ENCODE measurements at places on chromosomes 6 and 20. TPM values are rescaled to one million over a fixed set of nuclear protein-coding genes. Genes with fewer than 3 reads are reported as not detected.

The SLC17A3 gene
- total RNA-seq, result not detected

The GZF1 gene
- 13.4 TPM for total RNA-seq

- no peak overlapping the region for H3K27ac ChIP-seq
- no peak overlapping the region for H3K4me3 ChIP-seq
- H3K4me1 ChIP-seq, result peaks cover 19% of the 10 kb centered on the region
- H3K36me3 ChIP-seq, result peaks cover 5% of the 10 kb centered on the region
- H3K27me3 ChIP-seq, result no peaks in the 10 kb centered on the region
These were observed 18.6 kb downstream of the CCDC167 start for GRCh38 chr6:37480951-37481534.

The C6orf58 gene
- total RNA-seq, result not detected

DNA sequence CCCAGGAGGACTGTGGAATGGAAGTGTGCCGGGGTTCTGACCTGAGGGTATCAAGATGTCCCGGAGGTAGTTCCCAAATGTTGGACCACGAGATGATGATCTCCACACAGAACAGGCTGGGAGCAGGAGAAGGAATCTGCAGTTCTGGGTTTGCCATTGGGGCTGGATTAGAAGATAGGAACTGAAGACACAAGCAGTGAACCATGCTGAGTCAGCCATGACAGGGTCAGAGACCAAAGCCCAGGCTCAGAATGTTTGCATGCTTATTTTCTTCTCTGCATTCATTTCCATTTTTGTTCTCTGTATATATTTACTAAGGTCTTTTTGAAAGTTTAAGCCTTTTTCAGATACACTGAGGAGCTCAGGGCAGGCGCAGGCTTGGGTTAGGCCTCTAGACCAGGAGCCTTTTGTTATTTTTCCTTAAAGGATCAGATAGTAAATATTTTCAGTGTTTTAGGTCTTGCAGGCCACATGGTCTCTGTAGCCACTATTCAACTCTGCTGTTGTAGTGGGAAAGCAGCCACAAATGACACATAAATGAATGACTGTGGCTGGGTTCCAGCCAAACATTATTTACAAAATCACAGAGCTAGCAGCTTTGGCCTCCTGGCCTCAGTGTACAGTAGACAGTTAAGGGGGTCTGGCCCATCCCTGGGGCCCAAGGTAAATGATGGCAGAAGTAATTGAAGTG lies 28.5 kb downstream of the SLC35D3 start:
- H3K27me3 ChIP-seq, result peaks cover 3% of the 10 kb centered on the region
- no peak overlapping the region for H3K27ac ChIP-seq
- H3K4me1 ChIP-seq, result no peaks in the 10 kb centered on the region
- DNase-seq, result no peak

The EYA4 gene
- 2.3 TPM for total RNA-seq

- peaks cover 60% of the 10 kb centered on the region for H3K27me3 ChIP-seq
- no peak overlapping the region for H3K27ac ChIP-seq
- peak overlapping the region; percentile 15 for H3K4me3 ChIP-seq
- H3K36me3 ChIP-seq, result no peaks in the 10 kb centered on the region
These were observed 2.0 kb upstream of the RSPO4 start for GRCh38 chr20:1003920-1004697.

- peak overlapping the region; percentile 77 for H3K4me3 ChIP-seq
- no peak for DNase-seq
- no peak overlapping the region for H3K27ac ChIP-seq
- H3K27me3 ChIP-seq, result peaks cover 63% of the 10 kb centered on the region
These were observed 54.9 kb downstream of the PRR18 start for GRCh38 chr6:166253281-166253681.

GRCh38 chr20:21315138-21315537 lies 12.0 kb downstream of the XRN2 start:
- no peak for DNase-seq
- no peaks in the 10 kb centered on the region for H3K27me3 ChIP-seq
- no peak overlapping the region for H3K4me3 ChIP-seq
- H3K27ac ChIP-seq, result no peak overlapping the region
- H3K4me1 ChIP-seq, result peaks cover 9% of the 10 kb centered on the region

- no peaks in the 10 kb centered on the region for H3K27me3 ChIP-seq
- H3K27ac ChIP-seq, result no peak overlapping the region
- no peak overlapping the region for H3K4me3 ChIP-seq
- DNase-seq, result no peak
These were observed 13.2 kb upstream of the TBC1D32 start for GRCh38 chr6:121347484-121347883.

The IDH3B gene
- total RNA-seq, result 101 TPM

- no peaks in the 10 kb centered on the region for H3K36me3 ChIP-seq
- H3K27ac ChIP-seq, result no peak overlapping the region
- H3K4me1 ChIP-seq, result peaks cover 6% of the 10 kb centered on the region
- no peak overlapping the region for H3K4me3 ChIP-seq
- no peaks in the 10 kb centered on the region for H3K27me3 ChIP-seq
- no peak for DNase-seq
These were observed 185.8 kb upstream of the CCN2 start for GRCh38 chr6:132136981-132137380.

- H3K27ac ChIP-seq, result no peak overlapping the region
- H3K4me3 ChIP-seq, result no peak overlapping the region
- peaks cover 6% of the 10 kb centered on the region for H3K4me1 ChIP-seq
- DNase-seq, result no peak
- H3K27me3 ChIP-seq, result no peaks in the 10 kb centered on the region
These were observed 1209.7 kb upstream of the GJE1 start for GRCh38 chr6:140923048-140923447.

GRCh38 chr6:56349194-56349593 lies 101.8 kb upstream of the COL21A1 start:
- no peaks in the 10 kb centered on the region for H3K36me3 ChIP-seq
- H3K4me3 ChIP-seq, result no peak overlapping the region
- no peaks in the 10 kb centered on the region for H3K27me3 ChIP-seq
- peaks cover 11% of the 10 kb centered on the region for H3K4me1 ChIP-seq

DNA sequence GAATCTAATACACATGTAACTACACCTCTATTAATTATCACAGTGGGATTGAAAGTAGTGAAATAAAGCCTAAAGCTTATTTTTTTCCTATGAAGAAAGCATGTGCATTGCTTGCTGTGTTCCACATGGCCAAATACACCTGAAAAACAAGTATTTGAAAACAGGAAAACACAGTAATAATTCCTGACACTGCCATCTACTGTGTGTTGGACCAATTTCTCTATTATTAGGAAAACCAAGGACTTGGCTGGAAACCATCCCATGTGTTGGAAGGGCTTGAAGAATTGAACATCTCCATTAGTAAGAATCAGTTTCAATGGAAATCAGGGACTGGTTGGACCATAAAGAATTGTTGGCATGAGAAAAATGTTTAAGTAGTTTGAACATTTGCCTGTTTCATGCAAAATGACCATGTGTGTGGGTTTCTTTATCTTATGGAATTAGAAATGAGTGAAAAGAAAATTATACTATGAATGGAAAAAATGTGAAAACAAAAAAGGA lies 124.1 kb downstream of the PHF3 start:
- no peak overlapping the region for H3K4me3 ChIP-seq
- no peaks in the 10 kb centered on the region for H3K4me1 ChIP-seq
- H3K36me3 ChIP-seq, result no peaks in the 10 kb centered on the region

DNA sequence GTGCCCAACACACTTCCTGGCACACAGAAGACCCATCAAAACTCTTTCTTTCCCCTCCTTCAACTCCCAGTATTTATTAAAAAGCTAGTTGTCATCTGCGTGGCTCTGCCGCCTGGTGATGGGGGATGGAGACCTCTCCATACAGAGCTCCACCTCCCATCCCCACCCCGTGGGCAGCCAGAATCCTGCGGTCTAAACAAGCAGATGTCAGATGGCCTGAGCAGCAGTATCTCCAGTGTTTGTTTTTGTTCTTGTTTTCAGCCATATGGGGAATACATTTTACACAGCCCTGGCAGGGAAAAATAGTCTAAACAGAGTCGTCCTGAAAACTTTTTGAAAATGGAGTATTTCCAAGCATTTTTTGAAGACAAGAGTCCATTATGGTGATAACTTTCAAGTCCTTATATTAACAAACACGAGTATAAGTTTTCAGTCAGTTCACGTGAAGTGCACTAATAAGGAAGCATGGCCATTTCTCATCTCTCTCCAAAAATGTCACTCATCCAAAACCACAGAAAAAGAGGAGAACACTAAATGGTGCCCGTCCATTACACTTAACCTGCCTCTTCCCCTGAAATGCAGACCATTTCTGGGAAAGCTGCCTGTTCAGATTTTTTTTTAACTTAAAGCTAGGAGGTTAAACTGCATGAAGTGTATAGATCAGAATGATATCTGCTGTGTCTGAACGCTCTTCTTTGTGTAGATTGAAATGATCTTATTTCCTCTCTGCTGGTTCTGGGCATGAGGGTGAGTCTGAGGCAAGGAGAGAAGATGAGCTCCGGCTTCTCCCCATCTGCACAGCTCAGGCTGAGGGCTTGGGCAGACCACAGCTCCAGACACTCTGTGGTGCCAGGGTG lies 91.0 kb downstream of the TCP11 start:
- no peak overlapping the region for H3K4me3 ChIP-seq
- no peaks in the 10 kb centered on the region for H3K36me3 ChIP-seq
- DNase-seq, result no peak
- no peaks in the 10 kb centered on the region for H3K27me3 ChIP-seq
- H3K27ac ChIP-seq, result no peak overlapping the region

- peaks cover 13% of the 10 kb centered on the region for H3K27me3 ChIP-seq
- peak overlapping the region; percentile 79 for H3K4me3 ChIP-seq
- no peak overlapping the region for H3K27ac ChIP-seq
These were observed 136.6 kb downstream of the COL9A1 start for GRCh38 chr6:70166088-70166958.

DNA sequence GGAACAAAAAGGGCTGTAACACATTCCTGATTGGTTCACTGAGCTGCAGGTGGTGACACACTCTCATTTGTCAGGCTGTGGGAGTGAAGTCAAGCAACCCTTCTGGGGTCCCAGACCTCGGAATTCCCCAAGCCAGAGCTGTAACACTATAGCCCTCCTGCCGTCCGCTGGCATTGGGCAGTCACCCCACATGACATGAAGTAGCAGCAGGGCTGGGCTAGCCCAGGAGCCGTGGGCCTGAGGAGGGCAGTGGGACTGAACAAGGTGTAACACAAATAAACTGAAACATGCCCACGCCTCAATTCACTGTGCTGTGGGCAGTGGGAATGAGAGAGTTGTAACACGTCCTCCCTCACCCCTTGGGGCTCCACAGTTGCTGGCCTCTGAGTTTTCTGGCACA lies 689.1 kb upstream of the EYS start:
- no peaks in the 10 kb centered on the region for H3K4me1 ChIP-seq
- no peak overlapping the region for H3K27ac ChIP-seq
- no peaks in the 10 kb centered on the region for H3K27me3 ChIP-seq

DNA sequence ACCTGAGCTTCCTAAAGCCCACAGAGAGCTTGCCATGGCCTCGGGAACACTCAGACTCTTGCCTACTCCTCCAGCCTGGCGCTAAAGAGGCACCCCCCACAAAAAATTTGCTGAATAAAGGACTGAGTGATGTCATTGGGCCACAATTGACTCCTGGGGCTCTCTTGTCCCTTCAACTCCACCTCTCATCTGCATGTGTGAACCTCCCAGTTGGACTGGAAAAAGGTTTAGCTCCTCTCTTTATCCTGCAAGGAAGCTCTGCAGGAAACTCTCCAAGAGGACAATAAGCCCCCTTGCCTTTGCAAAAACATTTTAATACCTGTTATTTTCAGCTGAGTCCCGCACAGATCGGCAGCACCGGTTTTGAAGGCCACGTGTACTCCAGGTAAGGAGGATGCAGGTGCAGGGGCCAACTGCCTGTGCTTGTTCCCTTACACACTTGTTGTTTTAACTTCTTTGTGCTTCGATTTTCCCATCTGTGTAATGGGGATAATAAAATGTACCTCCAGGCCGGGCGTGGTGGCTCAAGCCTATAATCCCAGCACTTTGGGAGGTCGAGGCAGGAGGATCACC lies 107.3 kb downstream of the TFAP2C start:
- peaks cover 12% of the 10 kb centered on the region for H3K4me1 ChIP-seq
- H3K27me3 ChIP-seq, result peaks cover 18% of the 10 kb centered on the region
- H3K4me3 ChIP-seq, result no peak overlapping the region
- DNase-seq, result no peak

DNA sequence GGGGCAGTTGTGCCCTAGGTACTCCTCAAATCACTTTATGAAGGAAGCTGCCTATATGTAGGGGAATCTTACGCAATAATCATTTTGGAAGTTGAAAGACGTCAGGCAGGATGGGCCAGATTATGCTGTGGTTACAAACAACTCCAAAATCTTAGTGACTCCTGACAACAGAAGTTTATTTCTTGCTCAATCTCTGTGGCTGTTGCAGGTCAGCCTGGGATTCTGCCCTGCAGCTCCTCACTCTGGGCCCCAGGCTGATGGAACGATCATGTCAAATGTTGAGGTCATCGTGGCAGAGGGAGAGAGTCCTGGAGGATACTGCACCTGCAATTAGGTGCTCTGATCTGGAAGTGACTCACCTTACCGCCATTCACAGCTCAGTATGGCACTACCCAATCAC lies 88.4 kb downstream of the ZDHHC14 start:
- no peak overlapping the region for H3K4me3 ChIP-seq
- H3K36me3 ChIP-seq, result no peaks in the 10 kb centered on the region
- no peak overlapping the region for H3K27ac ChIP-seq
- H3K27me3 ChIP-seq, result no peaks in the 10 kb centered on the region

DNA sequence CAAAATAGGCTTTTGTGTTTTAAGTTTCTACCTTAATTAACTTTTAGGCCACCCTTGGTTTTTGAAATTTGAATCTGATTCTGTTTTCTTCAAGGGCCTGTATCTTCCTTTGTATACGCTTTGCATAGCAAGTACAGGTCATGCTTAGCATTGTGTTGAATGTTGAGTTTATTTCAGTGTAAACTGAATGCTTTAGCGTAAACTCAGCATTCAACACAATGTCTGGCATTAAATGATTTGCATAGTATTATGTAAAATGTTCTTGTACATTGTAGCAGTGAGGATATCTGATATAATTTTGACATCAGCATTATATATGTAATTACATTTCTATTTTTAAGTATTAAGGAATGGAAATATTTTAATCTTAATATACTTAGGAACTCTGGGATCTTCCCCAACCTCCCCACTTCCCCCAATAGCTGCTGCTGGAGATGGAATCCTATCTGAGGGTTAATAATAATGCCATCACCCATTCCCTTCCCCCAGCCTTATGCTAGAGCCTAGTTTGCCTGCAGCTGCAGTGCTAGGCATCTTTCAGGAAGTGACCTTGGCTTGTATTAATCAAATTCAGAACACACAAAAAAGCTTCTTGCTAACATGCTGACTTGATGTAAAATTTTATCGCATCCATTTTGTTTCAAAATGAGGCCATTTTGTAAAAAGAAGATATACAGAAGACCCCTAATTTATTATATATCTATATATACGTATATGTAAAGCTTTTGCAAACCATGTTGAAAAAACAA lies 73.1 kb downstream of the NCOA3 start:
- peaks cover 59% of the 10 kb centered on the region for H3K4me1 ChIP-seq
- H3K27me3 ChIP-seq, result no peaks in the 10 kb centered on the region
- DNase-seq, result no peak
- H3K27ac ChIP-seq, result peak overlapping the region; percentile 84

- H3K36me3 ChIP-seq, result no peaks in the 10 kb centered on the region
- H3K27me3 ChIP-seq, result no peaks in the 10 kb centered on the region
- H3K4me3 ChIP-seq, result no peak overlapping the region
- DNase-seq, result no peak
- peaks cover 19% of the 10 kb centered on the region for H3K4me1 ChIP-seq
These were observed 153.8 kb upstream of the DTNBP1 start for GRCh38 chr6:15816661-15817060.

Data from type B pancreatic cell (in vitro differentiated cells).